ENCODE measurements at places on chromosomes 16 and 17. TPM values are rescaled to one million over a fixed set of nuclear protein-coding genes. Genes with fewer than 3 reads are reported as not detected.

- DNase-seq, result no peak
Measured at GRCh38 chr16:80594756-80595155, 54.0 kb downstream of the DYNLRB2 start.

DNA sequence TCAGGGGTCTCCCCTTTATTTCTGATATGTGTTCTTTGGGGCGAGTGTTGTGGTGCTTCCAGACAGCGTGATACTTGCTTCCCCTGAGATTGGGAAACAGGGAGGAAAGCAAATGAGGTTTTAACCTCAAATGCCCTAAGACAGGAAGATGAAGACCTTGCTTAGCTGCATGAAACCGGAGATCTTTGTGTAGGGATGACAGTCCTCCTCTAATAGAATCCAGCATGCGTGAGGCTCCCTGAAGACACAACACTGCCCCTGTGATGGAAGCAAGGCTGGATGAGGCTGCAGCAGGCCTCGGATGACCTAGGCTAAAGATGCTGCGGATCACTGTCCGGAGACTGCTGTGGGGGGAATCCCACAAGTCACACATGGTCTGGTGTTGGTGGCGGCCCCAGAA lies 491.0 kb downstream of the CDH13 start:
- no peak for DNase-seq

GRCh38 chr17:36011201-36011600 lies 6.6 kb downstream of the CCL23 start:
- DNase-seq, result no peak

ABCA10 gene
- 1.2 TPM for total RNA-seq
